Stimulated activated CD4-positive, alpha-beta T cell treated with anti-CD3 and anti-CD28 coated beads, Interleukin-2, amount 100 ng/mL, for 48 hours (primary cell): ENCODE measurements at places on chromosomes 5 and 9.

DNA sequence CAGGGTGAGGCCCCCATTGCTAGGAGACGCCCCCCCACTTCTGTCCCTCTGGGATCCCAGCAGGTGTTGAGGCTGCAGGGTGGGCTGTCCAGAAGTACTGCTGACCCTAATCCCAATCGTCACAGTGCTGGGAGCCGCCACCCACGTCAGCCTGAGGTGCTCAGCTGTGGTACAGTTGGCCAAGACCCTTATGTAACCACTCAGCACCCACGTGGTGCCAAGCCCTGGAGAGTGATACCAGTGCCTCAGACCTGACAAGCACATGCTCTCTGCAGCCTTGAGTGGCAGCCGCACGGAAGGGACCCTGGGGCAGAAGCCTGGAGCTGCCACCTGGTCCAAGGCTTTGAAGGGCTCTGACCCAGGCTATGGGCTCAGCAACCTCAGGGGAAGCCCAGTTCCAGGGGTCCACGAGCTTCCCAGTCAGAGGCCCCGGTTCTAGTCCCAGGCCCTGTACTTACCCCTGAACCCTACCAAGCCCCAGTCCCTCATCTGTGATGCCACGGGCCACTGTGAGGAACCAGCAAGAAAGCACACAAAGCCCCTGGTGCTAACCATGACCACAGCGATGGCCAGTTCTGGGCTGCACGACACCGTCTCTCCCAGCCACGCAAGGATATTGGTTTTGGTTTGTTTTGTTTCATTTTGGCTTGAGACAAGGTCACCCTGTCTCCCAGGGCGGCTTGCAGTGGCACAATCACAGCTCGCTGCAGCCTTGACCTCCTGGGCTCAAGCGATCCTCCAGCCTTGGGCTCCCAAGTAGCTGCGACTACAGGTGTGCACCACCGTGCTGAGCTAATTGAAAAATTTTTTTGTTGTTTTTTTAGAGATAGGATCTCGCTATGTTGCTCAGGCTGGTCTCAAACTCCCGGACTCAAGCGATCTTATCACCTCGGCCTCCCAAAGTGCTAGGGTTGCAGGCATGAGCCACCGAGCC, 50.7 kb downstream of the DBH start:
- no peak for DNase-seq

DNA sequence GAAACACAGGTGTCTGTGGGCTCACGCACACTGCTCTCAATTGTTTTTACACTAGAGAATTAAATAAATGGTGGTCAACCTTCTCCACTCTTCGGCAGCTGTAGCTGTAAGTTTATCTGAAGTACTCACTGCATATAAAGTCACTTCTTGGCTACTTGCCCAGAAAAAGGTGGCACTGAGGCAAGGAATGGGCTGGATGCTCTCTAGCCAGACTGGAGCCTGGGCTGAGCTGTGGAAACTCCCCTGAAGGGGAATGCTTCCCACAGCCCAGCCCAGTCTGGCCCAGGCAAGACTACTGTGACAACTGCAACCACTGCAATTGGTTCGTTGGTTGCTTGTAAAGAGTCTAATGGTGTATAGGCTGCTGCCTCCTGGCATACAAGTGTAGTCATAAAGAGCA, 4.5 kb downstream of the LEAP2 start:
- no peak for DNase-seq

DNA sequence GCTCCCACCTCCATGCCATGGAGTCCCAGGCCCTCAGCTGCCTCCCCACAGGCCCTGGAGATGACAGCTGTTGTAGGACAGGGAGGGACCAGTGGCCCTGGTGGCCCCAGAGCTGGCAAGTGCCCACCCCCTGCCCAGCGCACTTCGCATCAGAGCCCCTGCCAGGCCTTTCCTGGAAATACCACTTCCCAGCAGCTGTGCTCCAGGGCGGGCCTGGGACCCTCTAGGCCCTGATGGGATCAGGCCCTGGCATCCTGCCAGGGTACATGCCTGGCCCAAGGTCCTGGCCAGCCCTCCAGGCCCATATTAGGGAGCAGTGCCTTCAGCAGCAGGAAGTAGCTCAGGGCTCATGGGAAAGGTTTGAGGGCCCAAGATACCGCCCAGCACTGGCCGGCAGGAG, 2.5 kb downstream of the KCNT1 start:
- DNase-seq: no peak

DNA sequence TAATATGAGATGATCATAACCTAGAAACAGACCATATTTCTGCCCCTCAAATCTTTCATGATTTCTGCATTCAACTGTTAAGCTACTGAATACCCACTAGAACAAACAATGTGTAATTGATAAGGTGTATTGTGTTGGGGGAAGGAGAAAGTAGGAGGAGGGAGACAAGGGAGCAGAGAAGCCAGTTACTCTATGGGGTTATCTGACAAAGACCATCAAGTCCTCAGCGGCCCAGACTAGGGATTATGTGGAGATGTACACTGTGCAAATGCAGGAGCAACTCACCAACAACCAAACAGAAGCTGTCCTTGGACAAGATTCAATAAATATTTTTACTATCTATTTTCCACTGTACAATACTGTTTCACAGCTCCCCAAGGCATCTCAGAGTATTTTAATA, 2.7 kb downstream of the NRG2 start:
- no peak for DNase-seq

DNA sequence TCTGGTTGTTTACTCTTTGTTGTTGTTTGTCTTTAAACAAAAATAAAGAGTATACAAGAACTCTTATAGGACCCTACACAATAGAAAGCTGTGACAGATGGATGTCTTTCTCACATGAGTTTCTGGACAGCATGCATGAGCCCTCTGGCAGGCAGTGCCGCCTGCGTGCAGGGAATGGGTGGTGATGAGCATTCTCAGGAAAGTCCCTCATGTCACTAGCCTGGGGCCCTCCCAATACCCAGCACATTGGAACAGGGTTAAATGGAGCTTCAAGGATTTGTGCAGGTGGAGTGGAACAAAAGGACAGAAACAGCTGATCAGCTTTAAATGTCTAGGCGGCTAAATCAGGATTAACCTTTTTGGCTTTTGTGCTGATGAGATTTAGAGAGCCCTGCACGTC, 181.0 kb upstream of the CD180 start:
- DNase-seq: no peak

DNA sequence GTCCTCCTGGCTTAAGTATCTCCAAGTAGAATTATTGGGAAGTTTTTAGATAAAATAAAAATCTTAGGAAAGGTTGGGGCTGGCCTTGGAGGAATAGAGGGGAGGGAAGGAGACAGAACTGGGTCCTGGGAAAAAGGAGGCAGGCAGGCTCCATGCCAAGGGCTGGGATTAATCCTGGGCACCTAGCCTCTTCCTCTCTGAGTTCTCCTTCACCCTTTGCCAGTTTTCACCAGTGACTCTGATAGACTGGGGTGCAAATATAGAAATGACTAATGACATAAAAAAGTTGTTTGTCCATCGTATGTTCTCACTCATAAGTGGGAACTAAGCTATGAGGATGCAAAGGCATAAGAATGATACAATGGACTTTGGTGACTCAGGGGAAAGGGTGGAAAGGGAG, 81.9 kb downstream of the RMI1 start:
- DNase-seq: no peak

- no peak for DNase-seq
Measured at GRCh38 chr5:96079075-96079474, 117.4 kb upstream of the ELL2 start.

- no peak for DNase-seq
Measured at GRCh38 chr5:90119531-90119971, 290.0 kb downstream of the CETN3 start.

- no peak for DNase-seq
Measured at GRCh38 chr5:144582066-144582465, 411.4 kb downstream of the KCTD16 start.

- DNase-seq: no peak
Measured at GRCh38 chr5:3024554-3024953, 273.1 kb upstream of the IRX2 start.

- no peak for DNase-seq
Measured at GRCh38 chr9:134376386-134377142, 50.3 kb downstream of the RXRA start.

- no peak for DNase-seq
Measured at GRCh38 chr5:92874790-92875189, 706.2 kb downstream of the NR2F1-AS1 start.
